Stimulated activated CD4-positive, alpha-beta T cell treated with anti-CD3 and anti-CD28 coated beads, Interleukin-1b, Interleukin-23, amount 100 ng/mL, for 1 hour (primary cell): ENCODE measurements at places on chromosomes 4 and X.

- no peak for DNase-seq
Observed at GRCh38 chr4:65535113-65535512, 135.2 kb downstream of the EPHA5 start.

DNA sequence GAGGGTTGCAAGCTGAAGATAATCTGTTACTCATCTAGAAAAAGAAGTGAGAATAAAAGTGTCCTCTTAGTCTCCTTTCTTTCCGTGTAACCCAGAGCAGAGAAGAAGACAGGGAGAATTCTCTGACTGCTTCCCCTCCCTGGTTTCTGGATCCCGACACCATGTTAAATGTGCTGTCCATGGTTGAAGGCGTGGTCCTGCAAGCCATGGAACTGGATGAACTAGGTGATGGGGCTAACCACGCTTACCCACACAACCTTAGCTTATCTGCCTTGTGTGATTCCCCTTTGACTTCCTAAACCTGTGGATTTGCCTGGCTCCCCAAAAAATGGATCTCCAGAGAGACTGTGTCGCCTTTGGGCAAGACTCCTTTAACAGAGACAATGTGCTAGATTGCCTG lies 907.6 kb downstream of the FSTL5 start:
- DNase-seq = no peak

- no peak for DNase-seq
Observed at GRCh38 chr4:16897991-16898827, at the start of gene LDB2. TSS of gene LDB2 (minus strand) at chr4:16898645.

GRCh38 chrX:72569786-72570185 lies 2.9 kb downstream of the HDAC8 start:
- no peak for DNase-seq

- no peak for DNase-seq
Observed at GRCh38 chr4:168843635-168844034, 166.4 kb downstream of the CBR4 start.

DNA sequence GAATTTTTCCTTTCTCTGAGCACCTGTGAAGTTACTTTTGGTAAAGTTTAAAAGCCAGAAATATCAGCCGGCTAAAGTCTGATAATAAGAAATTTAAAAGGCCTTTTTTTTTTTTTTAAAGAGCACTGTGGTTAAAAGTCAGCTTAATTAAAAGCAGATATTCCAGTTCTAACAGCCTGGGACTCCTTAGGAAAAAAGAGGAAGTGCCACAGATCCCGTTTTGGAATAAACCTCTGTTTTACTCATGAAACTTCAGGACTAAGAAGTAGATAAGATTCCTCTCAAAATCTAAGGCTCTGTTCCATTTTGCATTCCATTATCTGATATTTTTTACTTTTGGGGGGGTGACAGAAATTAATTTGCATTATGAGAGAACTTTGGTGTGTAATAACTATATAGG lies 37.8 kb downstream of the ABCB7 start:
- no peak for DNase-seq

GRCh38 chr4:130233377-130234047 lies 1137.6 kb downstream of the C4orf33 start:
- DNase-seq = no peak

GRCh38 chr4:89108091-89108490 lies 3.2 kb upstream of the TIGD2 start:
- no peak for DNase-seq

DNA sequence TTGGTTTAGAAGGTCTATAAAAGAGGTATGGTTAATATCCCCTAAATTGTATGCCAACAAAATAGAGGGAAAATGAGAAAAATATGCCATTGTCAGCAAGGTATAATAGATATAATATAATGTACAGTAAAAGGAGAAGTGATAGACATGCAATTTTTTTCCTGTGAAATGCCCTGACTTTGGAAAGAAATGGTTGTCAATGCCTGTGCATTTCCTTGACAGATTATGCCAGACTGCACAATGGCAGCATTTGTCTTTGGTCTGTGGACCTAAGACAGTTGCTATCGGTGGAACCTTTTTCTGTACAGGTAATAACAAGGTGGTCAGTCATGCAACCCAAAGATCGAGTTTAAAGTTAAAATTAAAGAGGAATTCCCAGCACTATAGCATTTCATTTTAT lies 301.7 kb downstream of the CFAP299 start:
- no peak for DNase-seq

GRCh38 chr4:100848841-100849240 lies 331.0 kb upstream of the EMCN start:
- no peak for DNase-seq

- DNase-seq = peak; percentile 23
Observed at GRCh38 chr4:152500800-152501434, 35.0 kb downstream of the FBXW7 start.

DNA sequence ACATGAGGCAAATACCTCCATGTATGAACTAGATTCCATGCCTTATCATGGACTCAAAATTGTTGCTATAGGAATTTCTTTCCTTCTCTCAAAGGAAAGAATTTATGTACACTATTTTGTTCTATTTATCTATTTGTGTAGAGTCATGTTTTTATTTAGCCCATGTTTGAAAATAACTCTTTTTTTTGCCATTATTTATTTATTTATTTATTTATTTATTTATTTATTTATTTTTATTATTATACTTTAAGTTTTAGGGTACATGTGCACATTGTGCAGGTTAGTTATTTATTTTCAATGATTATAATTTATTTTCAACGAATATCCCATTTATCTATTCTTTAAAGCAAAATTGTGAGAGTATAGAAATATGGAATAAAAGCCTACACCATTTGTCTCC lies 177.9 kb downstream of the MAGEE1 start:
- DNase-seq = no peak

GRCh38 chr4:37224854-37225253 lies 19.7 kb upstream of the NWD2 start:
- DNase-seq = no peak

DNA sequence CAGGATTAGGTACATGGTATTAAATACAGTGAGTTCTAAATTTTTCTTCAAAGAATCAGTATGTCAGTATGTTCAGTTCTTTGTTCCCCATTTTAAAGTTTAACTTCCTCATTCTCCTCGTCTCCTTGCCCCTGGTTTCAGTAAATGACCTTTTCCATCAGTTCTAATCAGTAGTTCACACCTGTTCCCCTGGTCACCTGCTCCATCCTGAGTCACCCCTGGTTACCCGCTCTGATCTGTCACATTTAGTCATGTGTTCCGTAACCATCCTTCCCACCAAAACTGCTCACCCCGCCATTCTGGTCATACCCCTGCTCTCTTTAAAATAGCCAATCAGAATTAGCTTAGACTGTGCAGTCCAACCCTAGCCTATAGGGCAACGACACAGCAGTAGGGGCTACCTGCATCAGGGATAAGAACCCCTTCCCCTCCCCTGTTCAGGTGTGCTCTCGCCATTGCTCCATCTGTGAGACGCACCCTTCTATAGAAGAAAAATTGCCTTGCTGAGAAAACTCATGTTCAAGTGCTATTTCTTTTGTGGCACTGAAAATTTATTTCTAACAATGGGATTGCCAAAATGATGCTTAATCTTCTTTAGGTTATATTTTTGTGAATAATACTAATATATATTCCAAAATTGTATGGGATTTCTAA lies 181.3 kb downstream of the OR13H1 start:
- no peak for DNase-seq

- DNase-seq = no peak
Observed at GRCh38 chr4:84177831-84178542, 321.1 kb downstream of the NKX6-1 start.

GRCh38 chr4:83535520-83536361 lies at the start of gene GPAT3:
TSS of gene GPAT3 (plus strand) at chr4:83536108. CDS start at chr4:83536623, 515 bp downstream.
- DNase-seq = peak; percentile 33

DNA sequence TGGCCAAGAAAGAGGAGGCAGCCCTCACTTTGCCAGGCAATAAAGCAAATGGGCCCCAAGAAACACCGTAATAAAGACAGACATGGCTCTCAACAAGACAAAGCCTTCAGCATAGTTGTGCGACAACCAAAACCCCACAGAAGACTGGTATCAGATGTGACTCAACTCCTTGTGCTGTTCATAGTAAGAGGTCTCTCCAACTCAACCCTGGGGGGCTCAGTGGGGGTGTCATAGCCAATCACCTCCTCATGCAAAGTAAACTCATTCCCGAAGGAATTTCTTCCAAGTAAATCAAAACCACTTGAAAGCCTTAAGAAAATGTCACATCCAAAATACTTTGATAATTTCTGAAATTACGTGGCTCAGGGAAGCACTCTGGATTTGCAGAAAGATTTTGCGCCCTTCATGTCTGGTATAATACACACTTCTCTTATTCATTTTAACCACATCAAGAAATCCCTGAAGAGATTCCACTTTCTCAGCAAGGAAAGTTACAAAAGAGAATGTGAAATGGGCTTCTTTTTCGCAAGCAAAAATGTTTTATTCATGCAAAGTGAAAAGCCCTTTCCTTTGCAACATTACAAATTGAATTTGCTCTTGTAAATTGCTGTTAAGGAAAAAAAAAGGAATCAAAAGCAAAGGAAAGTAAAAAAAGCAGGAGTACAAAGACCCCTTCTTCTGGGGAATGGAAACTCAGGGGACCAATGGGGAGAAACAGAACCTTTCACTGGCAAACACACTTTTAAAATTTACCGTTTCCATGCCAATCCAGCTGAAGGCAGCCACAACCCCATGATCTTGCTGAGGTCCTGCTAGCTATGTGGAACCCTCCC lies 137.4 kb downstream of the NSUN7 start:
- DNase-seq = no peak

- DNase-seq = no peak
Observed at GRCh38 chr4:130855533-130855932, 1759.6 kb downstream of the C4orf33 start.
